NB4 (cell line): ENCODE measurements at places on chromosomes 1 and 21.

GRCh38 chr21:44876849-44877575 lies 3.5 kb upstream of the PTTG1IP start:
- DNase-seq, result no peak

- no peak for DNase-seq
These were observed 14.0 kb downstream of the GNAT2 start for GRCh38 chr1:109605381-109605780.

DNA sequence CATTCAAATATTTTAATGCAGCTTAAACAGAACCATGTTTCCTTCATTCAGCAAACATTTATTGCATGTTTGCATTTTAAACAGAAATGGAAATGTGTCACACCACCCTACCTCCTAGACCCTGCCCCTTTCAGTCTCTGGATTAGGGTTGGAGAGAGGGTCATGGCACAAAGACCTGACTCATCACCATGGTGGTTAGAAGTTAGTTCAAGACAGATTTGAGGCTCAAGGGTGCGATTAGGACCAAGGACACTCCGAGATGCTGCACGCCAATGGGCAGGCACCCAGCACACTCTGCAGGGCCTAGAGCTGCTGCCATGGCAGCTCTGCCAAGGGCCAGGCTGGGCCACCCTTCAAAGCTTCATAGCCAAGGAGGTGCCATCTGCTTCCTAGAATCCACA lies 86.9 kb downstream of the NAV1 start:
- no peak for DNase-seq

- no peak for DNase-seq
These were observed 11.4 kb downstream of the KCNJ15 start for GRCh38 chr21:38267991-38268863.

- peak; percentile 49 for DNase-seq
These were observed 136.2 kb downstream of the NTNG1 start for GRCh38 chr1:107277022-107277421.

- DNase-seq, result no peak
These were observed 58.2 kb upstream of the TPTE start for GRCh38 chr21:10463156-10463555.

GRCh38 chr1:86733340-86733739 lies 29.0 kb downstream of the SH3GLB1 start:
- no peak for DNase-seq

DNA sequence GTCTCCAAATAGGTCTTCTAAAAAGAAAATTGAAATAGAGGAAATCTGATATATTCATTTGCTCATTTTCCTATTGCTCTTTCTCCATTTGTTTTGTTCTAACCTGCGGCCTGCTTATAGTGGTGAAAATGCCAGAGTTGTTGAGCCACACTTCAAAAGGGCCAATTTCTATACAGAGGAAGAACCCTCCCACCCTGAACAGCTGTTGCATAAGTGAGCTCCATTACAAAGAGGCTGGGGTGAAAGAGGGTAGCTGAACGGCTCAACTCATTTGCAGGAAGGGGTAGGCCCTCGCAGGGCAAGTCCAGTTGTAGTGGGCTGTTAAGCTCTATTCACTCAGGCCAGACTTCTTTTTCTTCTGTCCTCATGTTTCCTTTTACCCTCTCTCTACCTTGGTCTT lies 8.8 kb downstream of the ADCY10 start:
- DNase-seq, result peak; percentile 78

DNA sequence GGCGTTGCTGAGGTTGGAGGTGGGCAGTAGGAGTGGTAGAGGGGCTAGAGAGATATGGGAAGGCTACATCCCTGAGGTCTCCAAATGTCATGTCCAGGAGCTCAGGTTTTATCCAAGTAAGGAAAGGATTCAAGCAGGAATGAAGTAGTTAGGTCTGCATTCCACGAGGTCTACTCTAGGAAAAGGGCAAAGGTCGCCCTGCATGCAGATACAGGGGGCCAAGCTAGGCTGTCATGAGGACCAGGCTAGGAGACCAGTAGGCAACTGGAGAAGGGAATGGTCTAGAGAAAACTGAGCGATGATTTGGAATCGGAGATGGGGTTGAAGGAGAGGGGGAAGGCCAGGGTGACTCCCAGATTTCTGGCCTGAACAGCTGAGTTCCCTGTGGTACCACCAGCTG lies 48.7 kb downstream of the IRF2BP2 start:
- no peak for DNase-seq

DNA sequence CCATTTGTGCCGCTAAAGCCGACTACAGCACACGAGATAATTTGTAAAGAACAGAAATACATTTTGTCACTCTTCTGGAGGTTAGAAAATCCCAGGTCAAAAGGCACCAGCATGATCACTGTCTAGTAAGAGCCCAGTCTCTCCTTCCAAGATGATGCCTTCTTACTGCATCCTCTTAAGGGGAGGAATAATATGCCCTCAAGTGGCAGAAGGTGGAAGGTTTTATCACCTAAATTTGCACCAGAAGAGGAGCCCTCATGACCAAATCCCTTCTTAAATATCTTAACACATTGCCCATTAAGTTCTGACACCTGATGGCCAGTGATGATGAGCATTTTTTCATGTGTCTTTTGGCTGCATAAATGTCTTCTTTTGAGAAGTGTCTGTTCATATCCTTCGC lies 326.7 kb upstream of the RGS18 start:
- peak; percentile 36 for DNase-seq

DNA sequence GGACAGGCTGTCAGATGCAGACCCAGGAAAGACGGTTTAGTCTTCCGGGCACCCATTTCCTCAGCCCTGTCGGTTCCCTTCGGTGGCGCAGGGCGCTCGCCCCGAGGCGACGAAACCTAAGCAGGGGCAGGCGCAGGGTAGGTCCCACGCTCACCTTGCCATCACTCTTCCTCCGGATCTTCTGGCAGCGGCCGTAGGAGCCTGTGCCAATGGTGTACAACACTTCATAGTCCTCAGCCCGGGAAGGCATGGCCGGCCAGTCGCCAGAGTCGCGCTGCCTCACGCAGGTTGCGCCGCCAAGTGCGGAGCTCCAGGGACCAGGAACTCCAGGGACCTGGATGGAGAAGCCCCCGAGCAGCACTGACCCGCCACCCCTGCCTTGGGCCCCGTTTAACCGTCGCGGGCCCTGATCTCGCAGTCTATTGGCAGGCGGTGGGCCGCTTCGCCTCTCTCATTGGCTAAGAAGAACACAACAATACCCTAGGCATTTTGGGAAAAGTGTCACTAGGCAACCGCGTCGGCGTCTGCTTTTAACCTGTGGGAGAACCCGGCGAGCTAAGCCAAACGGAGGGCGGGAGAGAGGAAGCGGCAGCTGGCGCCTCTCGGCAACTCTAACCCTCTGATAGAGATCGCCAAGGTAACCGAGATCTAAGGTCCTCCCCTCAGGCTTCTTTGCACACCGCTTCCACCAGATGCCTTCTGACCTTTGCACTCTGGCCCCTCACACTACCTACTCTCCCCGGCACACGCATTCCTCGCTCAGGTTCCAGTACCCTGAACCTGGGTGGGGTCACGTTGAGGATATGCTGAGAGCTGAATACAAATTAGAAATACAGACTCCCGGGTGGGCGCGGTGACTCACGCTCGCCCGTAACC lies at the start of gene NEK2:
TSS of gene NEK2 (minus strand) at position 392 of the 876 bp plus-strand sequence. CDS start at position 250, 142 bp downstream.
- DNase-seq, result peak; percentile 95

- DNase-seq, result no peak
These were observed 55.8 kb downstream of the SLC45A1 start for GRCh38 chr1:8373581-8374241.

- DNase-seq, result no peak
These were observed 1.8 kb downstream of the CHRM3 start for GRCh38 chr1:239388159-239388485.

DNA sequence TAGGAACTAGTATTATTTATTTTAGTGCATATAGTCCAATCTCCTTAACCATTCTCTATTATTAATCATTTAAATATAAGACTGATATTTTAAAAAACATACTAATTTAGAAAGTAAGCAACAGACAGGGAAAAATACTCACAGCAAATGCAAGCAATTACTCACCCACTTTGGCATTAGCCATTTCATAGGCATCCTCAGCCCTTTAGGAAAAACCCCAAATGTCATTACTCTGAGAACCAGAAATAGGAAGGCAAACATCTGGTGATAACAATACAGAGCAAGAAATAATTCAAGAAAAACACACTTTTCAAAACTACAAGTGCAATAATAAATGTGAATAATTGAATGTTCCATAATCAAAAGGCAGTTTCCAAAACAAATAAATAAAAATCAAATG lies 545.1 kb downstream of the PLPP3 start:
- no peak for DNase-seq

- DNase-seq, result no peak
These were observed 3.4 kb downstream of the KRTAP10-12 start for GRCh38 chr21:44700101-44701022.

DNA sequence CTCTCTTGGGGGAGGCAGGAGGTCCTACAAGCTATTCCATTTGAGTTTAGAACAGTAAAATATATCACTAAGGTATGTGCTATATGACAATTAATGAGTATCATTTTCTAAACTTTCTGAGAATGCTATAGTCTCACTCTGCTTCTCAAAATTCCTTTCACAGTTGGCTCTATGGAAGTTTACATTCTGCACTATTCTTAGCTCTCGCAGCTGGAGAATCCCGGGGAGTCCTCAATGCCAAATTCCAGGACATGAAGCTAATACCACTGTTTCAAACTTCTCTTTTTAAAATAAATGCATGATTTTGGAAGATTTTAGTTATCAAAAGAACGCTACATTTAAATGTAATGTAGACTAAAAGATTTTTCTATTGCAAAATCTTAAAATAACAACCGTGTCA lies 22.4 kb upstream of the PALMD start:
- no peak for DNase-seq

GRCh38 chr1:225362805-225363204 lies 65.0 kb downstream of the LBR start:
- no peak for DNase-seq

- no peak for DNase-seq
These were observed 33.5 kb upstream of the SSBP3 start for GRCh38 chr1:54439550-54440223.

DNA sequence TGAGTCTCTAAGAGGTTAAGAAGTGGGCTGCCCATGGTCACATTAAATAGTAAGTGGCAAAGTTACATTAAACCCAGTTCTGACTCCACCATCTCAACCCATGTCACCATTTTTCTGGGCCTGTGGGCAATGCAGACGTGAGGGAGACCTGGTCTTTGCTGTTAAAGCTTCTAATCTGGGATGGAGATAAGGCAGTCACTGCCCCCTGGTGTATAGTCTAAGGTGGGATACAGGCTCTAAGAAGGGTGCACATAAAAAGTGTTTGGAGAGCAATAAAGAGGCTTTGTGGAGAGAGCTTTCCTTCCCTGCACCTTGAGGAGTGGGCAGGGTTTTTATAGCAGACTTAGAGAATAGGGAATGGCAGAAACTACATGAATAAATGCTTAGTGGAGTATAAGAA lies 141.3 kb downstream of the ROR1 start:
- DNase-seq, result no peak
